ENCODE measurements at places on chromosomes 12 and 14.

- no peak for DNase-seq
Measured at GRCh38 chr12:116273813-116274550, 3.5 kb downstream of the MED13L start.

GRCh38 chr14:85613496-85613895 lies 83.6 kb downstream of the FLRT2 start:
- DNase-seq, result no peak

DNA sequence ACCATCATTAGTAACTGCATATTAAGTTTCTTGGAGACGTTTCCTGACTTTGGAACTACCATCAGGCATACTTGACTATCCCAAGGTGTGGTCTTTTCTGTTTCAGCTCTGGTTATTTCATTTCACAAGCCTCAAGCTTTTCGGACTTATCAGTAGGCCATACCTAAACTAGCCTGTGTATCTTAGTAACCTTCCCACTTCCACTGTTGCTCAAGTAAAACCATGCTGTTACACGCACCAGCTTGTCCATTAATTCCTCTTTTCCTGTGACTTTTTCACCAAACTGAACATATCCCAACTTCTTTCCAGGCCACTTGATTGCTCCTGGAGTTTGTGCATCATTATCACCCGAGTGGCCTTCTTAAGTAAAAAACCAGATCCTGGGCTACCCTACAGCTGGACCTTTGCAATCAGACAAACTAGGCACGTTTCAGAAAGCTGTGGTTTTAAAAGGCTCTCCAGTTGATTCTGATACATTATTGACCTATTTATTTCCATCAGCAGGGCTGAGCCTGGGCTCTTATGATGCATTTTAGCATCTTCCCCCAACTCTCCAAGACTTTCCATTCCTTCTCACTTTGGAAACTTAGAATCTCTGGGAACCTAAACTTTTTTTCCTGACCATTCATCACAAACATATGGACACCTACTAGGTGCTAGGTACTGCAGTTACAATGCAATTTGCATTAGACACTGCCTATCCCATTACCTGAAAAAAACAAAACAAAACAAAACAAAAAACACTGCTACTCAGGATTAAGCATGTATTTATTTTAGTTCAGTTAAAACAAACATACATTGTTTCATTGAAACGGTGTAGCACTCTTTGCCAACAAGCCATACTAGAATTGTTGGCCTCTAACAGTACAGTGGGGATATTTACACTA lies 14.9 kb downstream of the SLC38A2 start:
- DNase-seq, result no peak

DNA sequence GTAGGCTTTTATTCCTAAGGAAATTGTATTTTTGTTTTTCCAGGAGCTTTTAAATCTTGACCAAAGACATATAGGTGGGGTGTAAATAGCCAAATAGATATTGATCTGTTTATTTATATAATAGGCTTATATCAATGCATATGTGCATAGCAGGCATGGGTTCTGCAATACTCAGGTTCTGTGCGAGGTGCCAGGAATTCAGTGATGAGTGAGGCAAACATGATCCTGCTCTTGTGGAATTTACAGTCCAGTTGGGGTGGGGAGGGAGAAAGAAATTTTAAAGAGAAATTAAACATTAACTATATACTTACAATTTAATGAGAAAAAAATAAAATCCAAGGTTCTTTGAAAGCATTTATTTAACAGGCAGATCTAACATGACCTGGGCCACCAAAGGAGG lies 160.3 kb upstream of the HIF1A start:
- no peak for DNase-seq

GRCh38 chr12:80702889-80703805 lies 4.3 kb upstream of the MYF6 start:
- DNase-seq, result no peak

DNA sequence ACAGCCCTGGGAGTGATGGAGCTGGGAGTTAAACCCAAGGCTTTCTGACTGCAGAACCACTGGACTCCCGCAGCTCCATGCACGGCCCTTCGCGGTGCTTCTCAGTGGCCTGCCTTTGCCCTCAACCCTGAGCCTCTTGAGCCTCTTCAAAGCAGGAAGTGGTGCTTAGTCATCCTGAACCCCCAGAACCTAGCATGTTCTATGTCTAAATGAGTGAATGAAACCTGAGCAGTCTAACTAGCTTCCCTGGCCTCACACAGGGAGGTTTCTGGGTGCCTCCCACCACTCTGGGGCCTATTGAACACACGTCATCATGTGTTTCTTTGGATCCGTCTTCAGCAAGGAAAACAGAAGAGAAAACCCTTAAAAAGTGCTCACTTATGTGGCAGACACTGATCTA lies 117.9 kb upstream of the SFSWAP start:
- no peak for DNase-seq

GRCh38 chr12:115273456-115273855 lies 589.5 kb upstream of the TBX3 start:
- no peak for DNase-seq

- DNase-seq, result no peak
Measured at GRCh38 chr12:12864243-12864642, 27.1 kb upstream of the GPRC5A start.

GRCh38 chr12:130680451-130680990 lies 35.6 kb downstream of the RIMBP2 start:
- DNase-seq, result no peak

DNA sequence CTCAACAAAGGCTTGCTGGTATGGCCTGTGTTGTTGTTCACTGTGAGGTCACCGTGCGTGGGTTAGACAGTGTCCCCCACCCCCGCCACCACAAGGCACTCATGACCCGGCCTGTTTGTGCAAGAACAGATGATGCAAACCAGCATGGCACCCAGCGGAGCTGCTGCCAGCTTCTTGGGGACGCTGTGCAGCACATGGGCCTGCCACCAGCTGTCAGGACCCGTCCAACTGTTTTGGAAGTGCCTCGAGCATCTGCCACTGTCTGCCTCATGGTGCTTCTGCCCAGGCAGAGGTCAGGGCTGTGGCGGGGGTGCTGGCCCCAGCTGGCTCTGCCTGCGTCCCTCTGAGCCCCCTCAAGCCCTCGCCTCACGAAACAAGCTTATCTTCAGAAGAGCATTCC lies 1.5 kb downstream of the ASB2 start:
- DNase-seq, result no peak

DNA sequence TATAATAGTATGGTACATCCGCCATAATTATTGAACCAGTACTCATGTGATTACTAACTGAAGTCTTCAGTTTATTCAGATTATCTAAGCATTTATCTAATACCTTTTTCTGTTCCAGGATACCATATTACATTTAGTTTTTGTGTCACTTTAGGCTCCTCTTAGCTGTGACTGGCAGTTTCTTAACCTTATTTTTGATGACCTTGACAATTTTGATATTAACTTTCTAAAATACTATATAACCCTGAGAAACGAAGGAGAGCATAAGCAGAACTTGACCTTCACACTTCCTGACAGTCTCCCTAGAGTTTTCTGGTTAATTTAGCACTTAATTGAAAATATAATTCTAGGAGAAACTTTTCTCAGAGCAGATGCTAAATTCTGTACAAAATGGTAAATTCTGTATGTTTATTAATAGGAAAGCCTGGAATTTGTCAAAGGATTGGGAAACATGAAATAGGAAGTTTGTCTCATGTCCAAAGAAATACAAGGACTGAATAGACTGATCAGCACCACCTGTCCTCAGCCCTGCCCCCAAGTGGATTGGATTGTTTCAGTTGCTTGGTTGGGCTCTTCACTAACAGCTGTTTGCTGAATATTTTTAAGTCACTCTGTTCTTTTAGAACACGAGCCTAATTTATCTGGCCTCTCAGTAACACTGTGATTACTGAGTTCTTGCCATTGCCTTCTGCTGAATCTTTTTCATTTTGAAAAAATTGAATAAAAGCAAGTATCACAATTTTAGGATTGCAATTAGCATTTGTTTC lies 6.0 kb downstream of the BICDL1 start:
- DNase-seq, result no peak

GRCh38 chr12:11734580-11735180 lies 85.2 kb downstream of the ETV6 start:
- DNase-seq, result no peak

GRCh38 chr14:44775248-44775647 lies 186.5 kb downstream of the KLHL28 start:
- DNase-seq, result no peak

GRCh38 chr12:94046626-94047410 lies 101.6 kb upstream of the PLXNC1 start:
- no peak for DNase-seq

DNA sequence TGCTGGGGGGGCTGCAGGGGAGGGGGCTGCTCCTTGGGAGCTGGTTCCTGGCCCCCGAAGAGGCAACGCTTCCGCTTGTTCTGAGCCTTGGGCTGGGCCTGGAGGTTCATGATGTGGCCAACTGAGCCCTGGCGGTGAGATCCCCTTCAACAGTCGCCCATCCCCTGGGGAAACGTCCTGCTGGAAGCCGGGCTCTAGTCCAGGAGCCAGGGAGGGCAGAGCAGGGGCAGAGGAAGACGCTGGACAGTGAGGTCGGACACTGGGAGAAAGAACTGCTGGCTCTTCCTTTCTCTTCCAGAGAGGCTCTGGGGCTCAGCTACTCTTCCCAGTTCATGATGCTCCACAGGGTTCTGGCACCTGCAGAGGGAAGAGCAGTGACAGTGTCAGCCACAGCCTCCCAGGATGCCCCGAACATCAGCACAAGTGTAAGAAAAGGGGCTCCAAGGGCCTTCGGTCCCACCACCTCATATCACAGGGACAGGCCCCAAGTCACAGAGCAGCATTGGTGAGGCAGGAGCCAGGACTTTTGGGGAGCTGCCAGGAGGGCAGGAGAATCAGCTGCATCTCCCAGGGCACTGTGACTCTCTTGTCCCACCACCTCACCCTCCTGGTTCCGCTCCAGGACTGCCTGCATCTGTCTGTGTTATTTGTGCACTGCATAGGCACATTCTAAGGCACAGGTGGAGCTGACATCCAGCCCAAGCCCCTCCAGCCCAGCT lies 25.9 kb upstream of the PNMA1 start:
- DNase-seq, result no peak

GRCh38 chr12:52618216-52618615 lies at the start of gene KRT73:
Gene KRT73, minus strand, starts transcription at chr12:52618559. Its CDS starts 35 bp downstream, at chr12:52618524.
- DNase-seq, result no peak

GRCh38 chr12:80100591-80100990 lies 1.3 kb downstream of the OTOGL start:
- no peak for DNase-seq

DNA sequence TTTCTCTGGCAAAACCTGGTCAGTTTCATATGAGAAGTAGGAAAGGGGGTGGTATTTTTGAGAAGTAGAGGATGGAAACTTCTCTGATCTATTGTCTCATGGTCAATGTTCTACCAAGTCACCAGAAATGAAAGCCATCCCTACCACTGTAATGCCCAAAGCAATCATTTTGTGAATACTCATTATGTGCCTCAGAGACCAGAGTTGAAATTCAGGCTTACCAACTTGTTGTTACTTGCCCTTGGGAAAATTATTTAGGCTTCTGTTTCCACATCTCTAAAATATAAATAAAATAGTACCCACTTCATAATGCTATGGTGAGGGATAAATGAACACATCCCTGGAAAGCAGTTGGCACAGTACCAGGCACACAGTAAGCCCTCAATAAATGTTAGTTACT lies 723.7 kb upstream of the TBX3 start:
- DNase-seq, result no peak

- no peak for DNase-seq
Measured at GRCh38 chr14:78135450-78135891, 34.7 kb upstream of the NRXN3 start.

DNA sequence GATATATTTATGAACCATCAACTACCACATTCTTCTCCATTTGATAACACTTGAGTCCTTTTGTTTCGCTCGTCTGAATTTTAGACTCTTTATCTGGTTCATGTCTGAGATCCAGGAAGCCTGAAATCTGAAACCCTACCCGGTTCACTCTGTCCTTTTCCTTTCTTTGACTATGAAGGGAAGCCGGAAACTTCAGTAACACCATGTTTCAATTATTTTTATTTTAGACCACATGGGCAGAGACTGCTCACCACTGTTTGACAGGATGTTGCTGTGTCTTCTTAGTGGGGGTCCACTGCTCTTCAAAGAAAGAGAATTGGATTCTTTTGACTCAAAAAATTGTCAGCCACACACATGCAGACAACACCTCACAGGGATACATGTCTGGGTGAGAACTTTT lies 331.9 kb upstream of the FLRT2 start:
- DNase-seq, result no peak

DNA sequence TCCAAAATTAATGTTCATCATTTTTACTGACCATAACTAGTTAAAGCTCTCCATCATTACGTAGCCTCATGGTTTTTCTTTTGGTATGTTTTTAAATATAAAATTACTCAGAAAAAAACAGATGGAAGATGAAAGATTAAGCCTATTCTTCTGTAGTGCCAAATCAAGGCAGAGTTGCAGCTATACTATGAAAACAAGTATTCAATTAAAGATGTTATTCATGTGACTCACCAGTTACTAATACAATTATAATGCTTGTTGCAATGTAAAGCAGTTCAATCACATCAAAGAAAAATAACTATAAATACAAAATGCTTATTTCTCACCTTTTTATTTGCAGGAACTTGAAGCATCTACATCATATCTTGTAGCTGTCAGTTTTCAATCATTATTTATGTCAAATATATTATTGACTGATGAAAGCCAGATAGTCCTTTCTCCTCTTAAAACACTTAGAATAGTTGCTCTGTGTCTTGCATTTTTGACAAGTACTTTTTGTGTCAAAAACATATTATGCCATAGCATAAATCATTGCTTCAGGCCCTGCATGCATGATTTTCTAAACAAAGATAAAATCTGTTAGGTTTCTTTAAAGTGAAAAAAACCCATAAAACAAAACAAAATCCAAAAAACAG lies 36.0 kb upstream of the TRHDE start:
- no peak for DNase-seq

DNA sequence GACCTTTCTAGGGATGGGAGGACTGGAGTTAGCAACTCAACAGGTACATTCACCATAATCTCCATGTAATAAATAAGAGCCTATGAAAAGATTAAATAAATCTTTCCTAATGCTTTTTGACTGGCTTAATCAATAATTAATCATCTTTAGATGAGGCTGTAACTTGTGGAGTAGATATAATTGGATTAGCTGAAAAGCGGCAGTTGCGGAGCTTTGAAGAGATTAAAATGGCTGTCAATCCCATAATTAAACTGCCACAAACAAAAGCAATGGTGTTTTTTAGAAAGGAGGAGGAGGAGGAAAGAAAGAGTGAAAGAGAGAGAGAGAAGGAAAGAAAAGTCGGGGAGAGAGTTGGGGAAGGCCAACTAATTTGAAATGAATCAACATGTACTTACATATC lies 70.7 kb upstream of the TMEM263 start:
- no peak for DNase-seq

Data from stimulated activated CD8-positive, alpha-beta memory T cell treated with anti-CD3 and anti-CD28 coated beads, Interleukin-7, amount 100 ng/mL, for 1 hour (primary cell).